ENCODE measurements at places on chromosomes 6 and 20. TPM values are rescaled to one million over a fixed set of nuclear protein-coding genes. Genes with fewer than 3 reads are reported as not detected.

ERVFRD-1 gene
- total RNA-seq, result 0.12 TPM

XKR7 gene
- total RNA-seq, result 0.09 TPM

HLA-DOB gene
- 0.87 TPM for total RNA-seq

ADGRF5 gene
- 3.9 TPM for total RNA-seq

LRFN2 gene
- 0.14 TPM for total RNA-seq

ADAM33 gene
- 86.6 TPM for total RNA-seq

HSPA12B gene
- total RNA-seq, result 1.2 TPM

MRAP2 gene
- 9.0 TPM for total RNA-seq

ACOT8 gene
- 61.0 TPM for total RNA-seq

PDE10A gene
- 1.7 TPM for total RNA-seq

AVP gene
- total RNA-seq, result not detected

SASH1 gene
- 20.5 TPM for total RNA-seq

GRM1 gene
- total RNA-seq, result 0.13 TPM

Measured in mucosa of descending colon (tissue), 3 donors.